ENCODE measurements at places on chromosomes 5 and 9. TPM values are rescaled to one million over a fixed set of nuclear protein-coding genes. Genes with fewer than 3 reads are reported as not detected.

Gene HABP4
- 10.2 TPM for total RNA-seq

DNA sequence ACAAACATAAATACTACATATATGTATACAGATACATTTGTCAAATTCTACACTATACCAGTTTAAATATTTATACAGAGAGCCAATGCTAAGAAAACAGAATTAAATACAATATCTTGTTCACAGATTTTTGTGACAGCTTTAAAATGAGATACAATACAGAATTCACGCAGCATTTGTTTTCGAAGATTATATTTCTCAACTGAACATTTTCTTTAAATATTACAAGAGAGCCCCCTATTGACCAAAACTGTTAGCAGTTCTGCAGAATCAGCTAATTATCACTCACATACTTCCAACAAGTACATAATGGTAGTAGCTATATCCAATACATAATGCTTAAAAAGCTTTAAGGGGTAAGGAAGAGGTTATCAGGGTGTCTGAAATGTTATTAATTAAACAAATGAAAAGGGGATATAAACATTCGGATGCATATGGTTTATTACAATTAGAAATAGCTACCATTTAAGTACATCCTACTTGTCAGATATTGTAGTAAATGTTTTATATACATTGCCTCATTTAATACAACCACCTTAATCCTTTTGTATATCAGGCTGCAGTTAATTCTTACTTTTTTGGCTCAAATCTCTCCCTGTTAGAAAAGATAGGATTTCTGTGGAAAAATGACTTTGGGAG lies 31.7 kb downstream of the ZDHHC21 start:
- no peak for DNase-seq

- DNase-seq: no peak
Measured at GRCh38 chr9:129671519-129671918, 6.1 kb downstream of the PRRX2 start.

Gene MYMK
- not detected for total RNA-seq

- no peak for DNase-seq
Measured at GRCh38 chr5:35129276-35129675, 81.5 kb upstream of the AGXT2 start.

GRCh38 chr5:125348936-125349831 lies 602.7 kb upstream of the ZNF608 start:
- DNase-seq: no peak

GRCh38 chr5:153267506-153267905 lies 223.0 kb upstream of the GRIA1 start:
- no peak for DNase-seq

- DNase-seq: no peak
Measured at GRCh38 chr9:18124760-18125159, 349.2 kb upstream of the ADAMTSL1 start.

Data from adrenal gland (tissue), 19 donors.